Activated gamma-delta T cell treated with anti-CD3 and anti-CD28 coated beads, Interleukin-2, amount 50 U/mL, for 16 hours (primary cell): ENCODE measurements at places on chromosomes 11 and 22.
A peak's percentile ranks its signal among the peaks of the same experiment; 100 is the strongest.

- no peak for DNase-seq
Measured at GRCh38 chr22:39727541-39727940, 157.0 kb downstream of the CACNA1I start.

- no peak for DNase-seq
Measured at GRCh38 chr11:2459796-2460531, 15.2 kb downstream of the KCNQ1 start.

DNA sequence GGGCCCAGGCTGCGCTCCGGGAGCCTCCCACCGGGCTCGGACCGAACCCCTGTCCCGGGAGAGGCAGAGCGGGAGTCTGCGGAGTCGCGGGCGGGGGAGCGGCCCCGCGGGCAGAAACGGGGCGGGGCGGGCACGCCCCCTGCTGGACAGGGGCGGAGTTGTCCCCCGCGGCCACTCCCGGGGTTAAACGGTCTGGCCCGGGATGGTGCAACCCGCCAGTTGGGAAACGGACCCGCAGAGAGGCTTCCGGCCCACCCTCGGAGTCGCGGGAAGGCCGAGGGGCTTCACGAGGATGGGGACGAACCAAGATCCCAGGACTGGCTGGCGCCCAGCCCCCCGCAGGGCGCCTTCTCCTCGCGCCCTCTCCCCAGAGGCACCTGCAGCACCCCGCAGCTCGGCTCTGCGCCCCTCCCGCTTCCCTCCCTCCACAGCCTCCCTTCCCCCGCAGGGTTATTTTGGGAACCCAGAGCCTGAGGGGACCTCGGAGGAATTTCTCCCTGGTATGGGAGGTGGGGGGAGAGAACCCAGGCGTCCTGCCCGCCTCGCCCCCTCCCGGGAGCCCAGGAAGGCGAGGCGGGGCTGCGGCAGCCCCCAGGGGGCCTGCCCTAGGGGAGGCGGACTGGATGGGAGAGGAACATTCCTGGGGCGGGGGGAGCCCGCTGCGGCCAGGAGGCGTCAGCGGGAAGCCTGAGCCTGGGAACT lies 902 bp downstream of the RASGRP2 start:
- peak; percentile 67 for DNase-seq

DNA sequence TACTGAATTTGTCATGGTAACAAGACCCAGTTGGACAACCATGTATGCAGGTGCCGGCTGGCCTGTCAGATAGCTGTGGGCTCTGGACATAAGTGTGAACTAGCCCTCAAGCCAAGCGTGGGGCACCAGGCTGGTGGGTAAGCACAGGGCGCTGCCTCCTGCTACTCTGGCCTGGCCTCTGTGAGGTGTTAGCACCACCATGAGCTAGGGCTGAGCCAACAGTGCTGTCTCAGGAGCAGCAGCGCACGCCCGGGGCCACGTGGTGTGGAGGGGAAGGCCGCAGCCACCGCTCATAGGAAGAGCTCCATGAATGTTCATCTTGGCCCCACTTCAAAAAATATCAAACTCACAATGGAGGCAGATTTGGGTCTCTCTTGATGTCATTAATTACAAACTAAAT lies 35.3 kb upstream of the GNB1L start:
- DNase-seq: no peak

GRCh38 chr11:117394221-117394925 lies 66.7 kb downstream of the CEP164 start:
- no peak for DNase-seq

- DNase-seq: no peak
Measured at GRCh38 chr11:80596291-80596810, 1155.5 kb upstream of the TENM4 start.

GRCh38 chr11:12372111-12372510 lies 5.3 kb upstream of the PARVA start:
- DNase-seq: no peak

GRCh38 chr22:35315141-35315854 lies 15.6 kb downstream of the TOM1 start:
- DNase-seq: no peak

DNA sequence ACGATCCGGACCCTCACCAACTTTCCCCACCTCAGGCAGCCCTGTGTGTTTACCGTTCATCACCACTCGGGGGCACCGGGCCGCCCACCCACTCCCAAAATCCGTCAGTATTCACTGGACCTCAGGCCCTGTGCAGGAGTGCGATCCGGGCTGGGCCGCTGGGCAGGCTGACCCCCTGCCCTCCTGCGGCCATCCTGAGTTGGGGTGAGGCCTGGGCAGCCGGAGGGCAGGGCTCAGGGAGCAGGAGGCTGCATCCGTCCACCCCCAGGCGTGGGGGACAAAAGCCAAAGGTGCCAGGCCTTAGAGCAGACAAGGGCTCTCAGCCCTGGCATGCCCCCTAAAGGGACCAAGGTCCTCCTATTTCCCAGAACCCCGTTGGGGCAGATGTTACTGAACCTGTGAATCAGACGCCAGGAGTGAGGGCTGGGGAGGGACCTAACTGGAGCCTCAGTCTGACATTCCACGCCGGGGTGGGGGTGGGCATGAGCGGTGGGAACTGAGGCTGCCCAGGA lies 16.8 kb upstream of the TMEM191C start:
- DNase-seq: no peak

GRCh38 chr11:72238040-72238450 lies 5.9 kb downstream of the PHOX2A start:
- no peak for DNase-seq

DNA sequence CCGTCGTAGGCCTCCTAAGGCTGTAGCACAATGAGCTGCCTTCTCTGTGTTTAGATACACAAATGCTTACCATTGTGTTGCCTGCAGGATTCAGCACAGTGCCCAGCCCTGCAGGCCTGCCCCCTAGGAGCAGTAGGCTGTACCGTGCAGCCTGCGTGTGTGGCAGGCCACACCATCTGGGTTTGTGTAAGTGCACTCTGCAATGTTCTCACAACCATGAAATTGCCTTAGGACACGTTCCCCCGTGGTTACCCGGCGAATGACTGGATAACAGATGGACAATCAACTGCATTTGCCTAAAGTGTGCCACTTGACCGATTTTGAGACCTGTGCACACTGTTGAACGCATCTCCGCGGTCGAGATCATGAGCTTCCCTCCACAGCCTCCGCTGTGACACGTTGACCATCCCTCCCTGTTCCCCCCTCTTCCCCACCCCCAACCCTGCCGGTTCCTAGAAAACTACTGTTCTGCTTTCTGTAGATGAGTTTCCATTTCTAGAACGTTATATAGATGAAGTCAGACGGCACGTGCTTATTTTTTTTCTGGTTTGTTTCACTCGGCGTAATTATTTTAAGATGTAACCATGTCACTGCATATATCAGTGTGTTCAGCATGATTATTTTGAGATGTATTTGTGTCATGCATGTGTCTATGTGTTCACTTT lies 22.2 kb upstream of the CTSD start:
- DNase-seq: no peak

GRCh38 chr11:69449320-69450063 lies 32.0 kb upstream of the LINC01488 start:
- no peak for DNase-seq

DNA sequence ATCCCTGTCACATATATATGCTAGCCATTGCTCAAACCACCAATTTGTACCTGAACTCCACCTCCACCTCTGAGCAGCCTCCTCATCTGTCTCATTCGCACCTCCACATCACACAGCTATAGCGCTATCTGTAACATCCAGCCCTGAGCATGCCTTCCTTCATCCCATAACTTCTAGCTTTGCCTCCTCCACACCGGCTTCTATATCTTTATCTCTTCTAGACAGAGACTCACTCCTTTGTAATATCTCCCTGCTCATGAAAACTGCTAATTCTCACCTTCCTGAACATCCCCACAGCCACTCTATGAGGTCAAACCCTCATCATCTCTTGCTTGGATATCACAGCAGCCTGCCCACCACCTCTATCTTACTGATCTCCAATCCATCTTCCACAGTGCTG lies 5.9 kb downstream of the SIAE start:
- DNase-seq: no peak

GRCh38 chr11:48025984-48026340 lies 45.6 kb downstream of the PTPRJ start:
- no peak for DNase-seq

DNA sequence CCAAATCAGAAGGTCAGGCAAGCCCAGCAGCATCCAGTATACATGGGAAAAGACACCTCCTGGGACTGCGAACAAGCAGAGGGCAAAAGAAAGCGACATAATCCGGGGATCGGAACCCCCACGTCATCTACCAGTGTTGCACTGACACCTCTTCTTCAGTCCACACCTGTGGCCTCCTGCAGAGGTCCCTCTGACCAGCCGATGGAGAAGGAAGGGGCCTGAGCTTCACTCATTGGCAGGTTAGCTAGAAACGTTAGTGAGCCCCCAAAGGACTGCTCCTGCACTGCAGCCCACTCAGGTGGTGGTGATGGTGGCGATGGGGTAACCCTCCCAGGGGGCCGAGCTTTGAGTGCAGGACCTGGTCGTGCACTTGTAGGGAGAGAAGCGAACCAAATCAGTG lies 22.1 kb downstream of the ASCL2 start:
- DNase-seq: no peak

DNA sequence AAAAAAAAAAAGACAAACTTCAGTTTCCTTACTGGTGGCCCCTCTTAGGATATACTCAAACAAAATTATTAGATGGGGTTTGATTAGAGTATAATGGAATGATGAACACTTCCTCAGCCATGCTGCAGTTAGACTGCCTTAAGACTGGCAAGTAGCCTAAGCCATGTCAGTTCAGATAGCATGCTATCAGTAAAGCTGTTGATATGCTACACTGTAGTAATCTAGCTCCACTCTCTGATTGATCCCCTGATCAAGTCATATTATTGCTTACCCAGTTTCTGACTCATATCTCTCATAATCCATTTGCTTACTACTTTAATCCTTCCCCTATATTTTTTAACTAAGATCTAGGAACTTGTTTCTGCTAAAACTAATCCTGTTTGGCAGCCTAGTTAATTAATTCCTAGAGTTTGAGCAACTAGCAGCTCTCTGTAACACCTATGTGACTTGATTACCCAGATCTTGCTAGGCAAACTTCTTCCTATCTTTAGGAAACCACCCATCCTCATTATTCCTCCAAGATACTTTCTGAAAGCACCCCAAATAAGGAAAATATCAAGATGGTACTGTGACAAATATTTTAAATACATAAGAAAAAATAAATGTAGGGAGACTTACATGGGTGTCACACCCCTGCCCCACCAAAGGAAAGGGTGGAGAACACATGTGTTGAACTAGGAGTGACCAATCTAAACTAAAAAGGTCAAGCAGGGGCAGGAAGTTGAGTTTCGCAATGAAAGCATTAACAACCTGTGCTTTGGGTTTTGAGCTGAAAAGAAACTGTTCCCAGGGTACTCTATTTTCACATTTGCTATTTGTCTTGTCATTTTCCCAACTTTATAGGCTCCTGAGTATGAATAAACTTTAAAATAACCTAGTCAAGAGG lies 43.2 kb downstream of the PIK3C2A start:
- no peak for DNase-seq

- DNase-seq: peak; percentile 54
Measured at GRCh38 chr11:128848815-128849455, 18.2 kb downstream of the KCNJ1 start.

DNA sequence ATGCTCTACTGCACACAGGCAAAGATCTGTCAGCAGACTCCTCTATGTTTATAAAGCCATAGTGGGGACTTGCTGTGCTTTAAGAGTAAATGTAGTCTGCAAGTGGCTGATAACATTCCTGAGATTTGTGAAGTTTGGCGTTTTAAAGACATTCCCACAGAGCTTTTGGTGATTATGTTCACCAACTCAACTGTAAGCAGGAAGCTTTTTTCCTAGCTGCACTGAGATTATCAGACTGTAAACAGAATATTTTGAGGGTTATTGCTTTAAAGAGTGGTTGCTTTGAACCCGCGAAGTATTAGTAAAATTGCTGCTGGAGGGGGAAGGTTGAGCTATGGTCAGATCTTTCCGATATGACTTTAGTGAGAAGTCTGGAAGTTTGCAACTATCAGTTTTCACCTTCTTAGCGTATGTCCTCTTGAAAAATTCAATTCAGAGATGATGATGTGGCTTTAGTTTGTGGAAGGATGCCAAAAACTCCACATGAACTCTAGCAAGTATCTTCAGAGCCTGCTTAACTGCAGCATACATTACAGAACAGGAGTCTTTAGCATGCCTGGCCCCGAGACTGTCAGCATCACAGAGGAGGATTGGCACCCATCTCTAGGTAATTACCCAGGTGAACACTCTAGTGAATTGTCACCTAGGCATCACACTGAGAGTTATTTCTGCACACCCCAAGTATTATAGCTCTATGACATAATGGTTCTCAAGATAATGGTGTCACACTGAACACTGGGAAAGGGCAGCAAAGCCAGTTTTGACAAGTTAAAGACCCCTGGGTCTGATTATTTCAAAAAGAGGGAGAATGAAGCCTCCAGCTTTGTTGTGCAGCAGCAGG lies 89.9 kb downstream of the MTNR1B start:
- DNase-seq: no peak

DNA sequence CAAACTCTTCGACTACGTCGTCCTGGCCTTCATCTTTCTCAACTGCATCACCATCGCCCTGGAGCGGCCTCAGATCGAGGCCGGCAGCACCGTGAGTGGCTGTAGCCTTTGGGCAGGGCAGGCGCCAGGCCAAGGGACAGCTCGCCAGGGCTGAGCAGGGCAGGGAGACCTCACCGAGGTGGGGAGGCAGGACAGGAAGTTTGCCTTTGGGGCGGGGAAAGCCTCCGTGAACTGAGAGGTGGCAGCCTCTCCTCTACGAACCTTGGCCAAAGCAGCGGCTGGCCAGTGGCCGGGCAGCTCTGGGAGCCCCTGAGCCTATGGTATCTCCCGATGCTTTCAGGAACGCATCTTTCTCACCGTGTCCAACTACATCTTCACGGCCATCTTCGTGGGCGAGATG lies 93.2 kb downstream of the CACNA1I start:
- no peak for DNase-seq

GRCh38 chr22:47135338-47135737 lies 372.9 kb downstream of the TBC1D22A start:
- DNase-seq: no peak

DNA sequence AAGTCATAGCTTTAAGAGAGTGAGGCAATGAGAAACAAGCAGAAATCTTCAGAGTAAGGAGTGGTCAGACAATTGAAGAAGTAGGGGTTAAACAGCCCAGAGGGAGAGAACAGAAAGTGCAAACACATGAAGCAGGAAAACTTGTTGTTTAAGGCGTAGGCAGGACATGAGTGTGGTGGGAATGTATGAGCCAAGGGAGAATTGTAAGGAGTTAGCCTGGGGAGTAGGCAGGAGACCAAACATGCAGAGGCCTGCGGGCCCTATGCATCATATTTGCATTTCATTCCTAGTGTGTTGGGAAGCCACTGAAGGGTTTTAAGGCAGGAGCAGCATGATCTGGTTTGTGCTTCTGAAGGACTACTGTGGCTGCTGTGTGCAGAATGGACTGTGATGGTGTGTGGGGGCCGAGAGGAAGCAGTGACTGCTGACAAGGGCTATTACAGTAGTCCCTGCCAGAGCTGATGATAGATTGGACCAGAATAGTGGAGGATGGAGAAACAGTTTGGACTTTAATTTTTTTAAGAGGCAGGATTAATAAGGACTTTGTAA lies 179.9 kb upstream of the C11orf87 start:
- no peak for DNase-seq

DNA sequence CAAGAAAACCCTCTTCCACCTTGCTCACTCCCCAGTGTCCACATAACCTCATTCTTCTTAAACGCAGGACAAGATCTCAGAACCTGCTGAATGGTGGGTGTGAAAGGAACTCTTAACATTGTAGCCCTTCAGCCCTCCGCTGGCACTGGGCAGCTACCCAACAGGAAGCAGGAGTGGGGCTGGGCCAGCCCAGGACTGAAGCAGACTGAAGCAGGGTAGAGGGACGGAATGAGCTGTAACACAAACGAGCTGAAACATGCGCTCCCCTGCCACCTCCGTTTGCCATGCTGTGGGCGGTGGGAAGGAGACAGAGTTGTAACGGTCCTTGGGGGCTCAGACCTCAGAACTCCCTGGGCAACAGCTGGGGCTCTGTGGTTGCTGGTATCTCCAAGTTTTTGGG lies 23.6 kb downstream of the NPAT start:
- DNase-seq: no peak
